ENCODE measurements at places on chromosomes 16 and 17. TPM values are rescaled to one million over a fixed set of nuclear protein-coding genes. Genes with fewer than 3 reads are reported as not detected.
A peak's percentile ranks its signal among the peaks of the same experiment; 100 is the strongest.

NAA60 gene
- total RNA-seq = 44.1 TPM

DNA sequence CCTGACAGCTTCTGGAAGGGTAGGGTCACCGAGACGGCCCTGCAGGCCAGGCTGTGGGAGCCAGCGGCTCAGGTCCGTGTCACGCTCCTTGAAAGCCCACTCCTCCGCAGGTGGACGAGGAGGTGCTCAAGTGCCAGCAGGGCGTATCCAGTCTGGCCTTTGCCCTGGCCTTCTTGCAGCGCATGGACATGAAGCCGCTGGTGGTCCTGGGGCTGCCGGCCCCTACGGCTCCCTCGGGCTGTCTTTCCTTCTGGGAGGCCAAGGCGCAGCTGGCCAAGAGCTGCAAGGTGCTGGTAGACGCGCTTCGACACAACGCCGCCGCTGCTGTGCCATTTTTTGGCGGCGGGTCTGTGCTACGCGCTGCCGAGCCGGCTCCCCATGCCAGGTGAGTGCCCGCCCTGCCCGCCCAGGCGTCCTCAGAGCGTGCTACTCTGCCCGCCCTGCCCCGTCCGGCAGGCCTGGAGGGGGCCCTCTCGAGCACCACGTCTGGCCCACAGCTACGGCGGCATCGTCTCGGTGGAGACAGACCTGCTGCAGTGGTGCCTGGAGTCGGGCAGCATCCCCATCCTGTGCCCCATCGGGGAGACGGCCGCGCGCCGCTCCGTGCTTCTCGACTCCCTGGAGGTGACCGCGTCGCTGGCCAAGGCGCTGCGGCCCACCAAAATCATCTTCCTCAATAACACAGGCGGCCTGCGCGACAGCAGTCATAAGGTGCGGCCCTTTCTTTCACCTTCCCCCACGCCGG is 1.3 kb downstream of the NAGS start:
- H3K27me3 ChIP-seq = peaks cover 15% of the 10 kb centered on the region
- H3K27ac ChIP-seq = peak overlapping the region; percentile 30
- peaks cover 5% of the 10 kb centered on the region for H3K36me3 ChIP-seq
- H3K4me3 ChIP-seq = peak overlapping the region; percentile 90
- DNase-seq = peak; percentile 49

DNA sequence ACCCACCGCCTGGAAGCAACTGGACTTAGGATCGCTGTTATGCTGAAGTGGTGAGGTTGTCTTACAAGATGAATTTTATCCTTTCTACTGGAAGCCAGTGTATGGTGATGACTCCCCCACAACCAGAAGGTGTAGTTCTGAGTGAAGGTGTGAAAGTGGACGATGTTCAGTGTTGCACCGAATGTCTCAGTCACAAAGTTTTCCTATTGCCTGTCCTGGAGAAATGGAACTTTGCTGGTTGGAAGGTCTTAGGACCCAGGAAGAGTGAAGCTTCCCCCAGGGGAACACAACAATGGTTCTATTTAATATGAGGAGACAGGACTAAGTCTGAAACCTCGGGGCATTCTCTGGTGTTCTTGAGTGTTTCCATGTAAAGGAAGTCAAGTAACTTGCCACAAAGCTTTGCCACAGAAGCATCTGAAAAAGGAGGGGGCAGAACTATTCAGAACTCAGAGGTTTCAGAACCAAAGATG is 44.2 kb downstream of the USP22 start:
- DNase-seq = no peak
- no peak overlapping the region for H3K27ac ChIP-seq
- H3K27me3 ChIP-seq = no peaks in the 10 kb centered on the region

ALDH3A1 gene
- total RNA-seq = not detected

- peaks cover 73% of the 10 kb centered on the region for H3K36me3 ChIP-seq
- H3K27me3 ChIP-seq = no peaks in the 10 kb centered on the region
- peaks cover 38% of the 10 kb centered on the region for H3K4me1 ChIP-seq
- peak overlapping the region; percentile 96 for H3K4me3 ChIP-seq
Observed at GRCh38 chr16:30356401-30357084, 1.4 kb upstream of the CD2BP2 start.

- no peaks in the 10 kb centered on the region for H3K36me3 ChIP-seq
- peaks cover 13% of the 10 kb centered on the region for H3K4me1 ChIP-seq
- H3K27ac ChIP-seq = no peak overlapping the region
- no peak for DNase-seq
- peaks cover 36% of the 10 kb centered on the region for H3K27me3 ChIP-seq
Observed at GRCh38 chr17:20010099-20010863, 1.1 kb downstream of the SPECC1 start.

DNA sequence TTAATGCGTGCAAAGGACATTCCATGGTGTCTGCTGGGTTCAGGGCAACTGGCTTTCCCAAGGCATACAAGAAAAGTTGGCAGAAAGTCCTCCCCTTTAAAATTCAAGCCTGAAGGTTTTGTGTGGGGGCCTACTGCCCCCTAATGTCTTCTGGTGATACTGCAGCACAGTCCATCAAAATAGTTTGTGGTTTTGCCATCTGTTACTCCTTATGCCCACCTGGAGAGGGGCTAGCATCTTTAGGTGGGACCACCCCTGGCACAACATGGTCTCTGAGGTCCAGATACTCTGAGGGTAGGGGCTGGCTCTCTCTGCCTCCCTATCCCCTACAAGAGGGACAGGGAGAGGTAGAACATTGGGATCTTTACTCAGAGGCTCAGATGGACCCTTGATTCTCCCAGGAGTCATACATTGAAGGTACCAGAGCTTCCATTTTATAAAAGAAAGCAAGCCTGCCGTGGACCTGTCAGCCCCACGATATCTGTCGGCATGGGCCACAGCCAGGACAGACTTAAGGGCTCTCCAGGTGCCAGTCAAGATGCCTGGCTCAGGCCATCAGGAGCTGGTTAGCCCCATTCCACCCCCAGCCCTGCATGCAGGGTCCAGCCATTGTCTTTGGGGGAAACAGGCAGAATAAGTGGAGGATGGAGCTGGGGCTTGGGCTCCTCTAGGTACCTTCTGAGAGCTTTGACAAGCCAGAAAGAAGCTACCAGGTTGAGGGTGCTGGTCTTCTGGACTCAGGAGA is 6.3 kb downstream of the ESRP2 start:
- H3K36me3 ChIP-seq = peaks cover 29% of the 10 kb centered on the region
- peak overlapping the region; percentile 41 for H3K27ac ChIP-seq
- H3K4me1 ChIP-seq = peaks cover 35% of the 10 kb centered on the region
- DNase-seq = no peak

DNA sequence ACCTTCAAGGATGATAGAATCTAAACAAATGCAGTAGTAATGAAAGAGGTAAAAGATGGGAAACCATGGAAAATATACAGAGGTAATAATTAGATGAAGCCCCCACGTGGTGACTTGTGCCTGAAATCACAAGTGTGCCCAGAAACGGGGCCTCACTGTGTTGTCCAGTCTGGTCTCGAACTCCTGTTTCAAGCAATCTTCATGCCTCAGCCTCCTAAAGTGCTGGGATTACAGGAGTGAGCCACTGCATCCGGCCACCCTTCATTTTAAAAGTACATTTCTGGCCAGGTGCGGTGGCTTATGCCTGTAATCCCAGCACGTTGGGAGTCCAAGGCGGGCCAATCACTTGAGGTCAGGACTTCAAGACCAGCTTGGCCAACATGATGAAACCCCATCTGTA is 14.2 kb upstream of the PRR14 start:
- H3K27me3 ChIP-seq = no peaks in the 10 kb centered on the region
- DNase-seq = no peak
- peaks cover 21% of the 10 kb centered on the region for H3K4me1 ChIP-seq
- H3K4me3 ChIP-seq = no peak overlapping the region
- no peak overlapping the region for H3K27ac ChIP-seq
- peaks cover 5% of the 10 kb centered on the region for H3K36me3 ChIP-seq

DNA sequence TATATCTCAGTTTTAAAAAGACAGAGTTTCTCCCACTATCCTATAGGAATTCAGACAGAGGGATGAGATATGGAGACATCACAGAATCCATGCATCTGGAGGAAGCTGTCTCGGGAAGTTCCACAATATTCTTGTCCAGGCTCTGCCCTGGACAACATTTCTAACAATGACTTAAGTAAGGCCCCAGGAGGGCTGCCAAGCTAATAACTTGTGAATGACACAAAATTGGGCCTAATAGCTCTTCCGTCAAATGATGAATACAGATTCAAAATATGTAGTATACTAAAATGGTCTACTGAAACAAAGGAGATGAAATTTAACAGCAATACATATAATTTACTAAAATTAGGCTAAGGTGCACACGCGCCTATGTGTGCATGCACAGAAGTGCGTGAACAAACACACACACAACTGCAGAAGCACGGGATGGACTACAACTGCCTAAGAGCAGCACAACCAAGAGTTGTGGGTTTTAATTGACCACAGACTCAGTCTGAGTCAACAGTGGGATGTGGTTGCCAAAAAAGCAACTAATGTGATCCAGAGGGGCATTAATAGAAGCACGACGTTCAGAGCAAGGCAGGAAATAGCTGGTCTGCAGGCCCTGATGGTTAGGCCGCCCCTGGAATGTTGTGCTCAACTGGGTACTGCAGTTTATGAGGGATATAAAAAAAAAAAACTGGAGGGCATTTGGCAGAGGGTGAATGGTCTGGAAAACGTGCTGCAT is 26.3 kb upstream of the HS3ST2 start:
- H3K27ac ChIP-seq = no peak overlapping the region
- no peak for DNase-seq
- H3K27me3 ChIP-seq = peaks cover 10% of the 10 kb centered on the region
- no peaks in the 10 kb centered on the region for H3K36me3 ChIP-seq
- H3K4me1 ChIP-seq = no peaks in the 10 kb centered on the region

- no peak overlapping the region for H3K4me3 ChIP-seq
- H3K36me3 ChIP-seq = no peaks in the 10 kb centered on the region
- no peak for DNase-seq
- H3K27me3 ChIP-seq = peaks cover 2% of the 10 kb centered on the region
Observed at GRCh38 chr16:14356064-14356463, 274.0 kb downstream of the PARN start.

DNA sequence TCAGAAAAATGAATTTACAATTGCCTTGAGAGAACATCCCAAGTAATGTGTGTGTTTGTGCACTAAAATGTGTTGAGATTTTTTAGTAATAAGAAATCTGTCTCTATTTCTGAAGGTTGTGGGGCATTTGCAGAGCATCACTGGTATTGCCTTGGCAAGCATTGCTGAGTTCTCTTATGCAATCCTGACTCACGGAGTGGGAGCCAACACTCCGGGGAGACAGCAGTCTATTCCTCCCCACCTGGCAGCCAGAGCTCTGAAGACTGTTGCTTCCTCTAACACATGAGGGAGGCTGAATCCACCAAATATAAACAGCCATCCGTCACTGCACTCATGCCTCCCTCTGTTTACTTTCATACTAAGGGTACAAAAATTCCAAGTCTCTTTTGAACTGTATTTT is 10.6 kb downstream of the CNTD1 start:
- H3K27me3 ChIP-seq = no peaks in the 10 kb centered on the region
- no peak for DNase-seq
- peaks cover 45% of the 10 kb centered on the region for H3K36me3 ChIP-seq
- H3K4me1 ChIP-seq = no peaks in the 10 kb centered on the region
- no peak overlapping the region for H3K27ac ChIP-seq
- H3K4me3 ChIP-seq = no peak overlapping the region

DNA sequence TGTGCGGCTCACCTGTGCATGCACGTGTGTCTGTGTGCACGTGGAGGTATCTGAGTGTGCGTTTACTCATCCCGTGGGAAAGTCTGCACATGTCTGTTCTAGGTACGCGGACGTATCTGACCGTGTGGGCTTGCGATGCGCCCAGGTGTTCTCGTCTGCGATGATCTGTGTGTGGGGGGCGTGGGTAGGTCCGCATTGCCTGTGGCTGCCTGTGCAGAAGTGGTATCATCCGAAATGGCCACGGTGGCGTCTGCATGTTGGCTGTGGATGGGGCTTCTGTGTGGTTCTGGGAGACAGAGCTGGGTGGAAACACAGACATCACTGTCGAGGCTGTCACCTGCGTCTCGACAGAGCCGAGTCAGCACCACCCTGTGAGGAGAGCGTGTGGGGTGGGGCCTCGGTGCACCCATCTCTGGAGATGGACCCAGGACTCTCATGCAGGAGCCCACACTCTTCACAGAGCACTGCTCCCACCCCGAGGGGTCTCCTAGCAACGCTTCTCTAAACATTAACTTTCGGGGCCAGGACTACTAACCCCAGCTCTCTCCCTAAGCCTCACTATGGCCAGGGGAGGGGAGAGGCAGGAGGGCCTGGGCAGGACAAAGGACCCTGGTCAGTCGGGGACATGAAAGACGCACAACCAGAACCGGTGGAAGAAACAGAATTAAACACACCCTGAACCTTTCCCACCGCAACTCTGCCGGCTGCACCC is 8.4 kb downstream of the DPEP1 start:
- no peak overlapping the region for H3K4me3 ChIP-seq
- peaks cover 6% of the 10 kb centered on the region for H3K27me3 ChIP-seq
- H3K27ac ChIP-seq = no peak overlapping the region
- no peak for DNase-seq
- no peaks in the 10 kb centered on the region for H3K36me3 ChIP-seq
- H3K4me1 ChIP-seq = peaks cover 3% of the 10 kb centered on the region

DRC3 gene
- total RNA-seq = not detected

DNA sequence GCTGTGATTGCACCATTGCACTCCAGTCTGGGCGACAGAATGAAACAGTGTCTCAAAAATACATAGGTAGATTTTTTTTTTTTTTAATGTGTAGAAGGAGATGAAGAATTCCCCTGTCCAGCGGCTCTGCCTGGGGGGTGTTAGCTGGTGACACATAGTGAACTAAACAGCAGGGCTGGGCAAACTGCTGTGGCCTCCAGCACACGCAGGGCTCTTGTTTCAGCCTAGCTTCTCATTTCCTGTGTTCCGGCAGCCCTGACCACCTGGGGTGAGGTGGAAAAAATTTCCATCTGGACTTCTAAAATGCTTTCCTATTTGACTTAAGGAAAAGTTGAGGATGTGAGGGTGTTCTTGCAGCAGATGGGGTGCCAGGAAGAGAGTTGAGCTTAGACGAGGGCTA is 33.3 kb upstream of the RGS9 start:
- no peaks in the 10 kb centered on the region for H3K36me3 ChIP-seq
- no peak for DNase-seq
- no peak overlapping the region for H3K4me3 ChIP-seq
- H3K27ac ChIP-seq = no peak overlapping the region
- H3K4me1 ChIP-seq = peaks cover 19% of the 10 kb centered on the region

GRCh38 chr17:59234631-59235030 is 14.3 kb downstream of the GDPD1 start:
- H3K4me1 ChIP-seq = no peaks in the 10 kb centered on the region
- no peaks in the 10 kb centered on the region for H3K36me3 ChIP-seq
- no peak overlapping the region for H3K27ac ChIP-seq
- no peak overlapping the region for H3K4me3 ChIP-seq
- no peak for DNase-seq
- no peaks in the 10 kb centered on the region for H3K27me3 ChIP-seq

NKD1 gene
- 1.5 TPM for total RNA-seq

Measured in activated B cell treated with CpG ODN at 0.5 μM for 24 hours (primary cell).